ENCODE measurements at places on chromosomes 4 and X. TPM values are rescaled to one million over a fixed set of nuclear protein-coding genes. Genes with fewer than 3 reads are reported as not detected.

GRCh38 chr4:6115342-6115741 lies 85.0 kb downstream of the JAKMIP1 start:
- no peaks in the 10 kb centered on the region for H3K4me1 ChIP-seq
- H3K36me3 ChIP-seq = no peaks in the 10 kb centered on the region
- H3K4me3 ChIP-seq = no peak overlapping the region

VSIG4 gene
- 23.6 TPM for total RNA-seq

- no peak overlapping the region for H3K4me3 ChIP-seq
- H3K27me3 ChIP-seq = no peaks in the 10 kb centered on the region
- no peak overlapping the region for H3K27ac ChIP-seq
- H3K36me3 ChIP-seq = no peaks in the 10 kb centered on the region
Measured at GRCh38 chr4:86919561-86920223, 15.1 kb upstream of the AFF1 start.

- no peak for DNase-seq
- H3K27me3 ChIP-seq = no peaks in the 10 kb centered on the region
- H3K4me1 ChIP-seq = no peaks in the 10 kb centered on the region
- no peaks in the 10 kb centered on the region for H3K36me3 ChIP-seq
- H3K4me3 ChIP-seq = no peak overlapping the region
Measured at GRCh38 chrX:45428831-45429230, 228.2 kb upstream of the DIPK2B start.

TMSB15B gene
- 1.00 TPM for total RNA-seq

GRCh38 chr4:72966652-72967051 lies 102.9 kb downstream of the COX18 start:
- no peak for DNase-seq
- H3K4me3 ChIP-seq = no peak overlapping the region
- no peaks in the 10 kb centered on the region for H3K27me3 ChIP-seq
- no peaks in the 10 kb centered on the region for H3K36me3 ChIP-seq

RAB9B gene
- 7.6 TPM for total RNA-seq

DNA sequence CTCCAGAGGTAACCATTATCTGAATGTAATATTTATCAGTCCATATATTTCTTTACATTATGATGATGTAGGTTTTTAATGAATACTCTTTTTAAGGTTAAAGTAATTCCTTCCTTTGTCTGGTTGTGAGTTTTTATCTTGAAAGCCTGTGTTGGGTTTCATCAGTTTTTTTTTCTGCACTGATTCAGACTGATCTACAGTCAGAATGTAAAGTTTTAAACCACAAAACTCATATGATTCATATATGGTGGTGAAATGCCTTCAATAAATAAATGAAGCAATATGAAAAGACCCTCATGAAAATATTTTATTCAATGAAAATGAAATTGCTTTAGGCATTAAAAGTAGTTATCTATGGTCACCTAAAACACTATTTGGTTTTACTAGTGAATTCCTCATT lies 47.1 kb downstream of the SORBS2 start:
- no peaks in the 10 kb centered on the region for H3K36me3 ChIP-seq
- no peak for DNase-seq
- no peaks in the 10 kb centered on the region for H3K27me3 ChIP-seq
- H3K4me3 ChIP-seq = no peak overlapping the region
- no peak overlapping the region for H3K27ac ChIP-seq

DNA sequence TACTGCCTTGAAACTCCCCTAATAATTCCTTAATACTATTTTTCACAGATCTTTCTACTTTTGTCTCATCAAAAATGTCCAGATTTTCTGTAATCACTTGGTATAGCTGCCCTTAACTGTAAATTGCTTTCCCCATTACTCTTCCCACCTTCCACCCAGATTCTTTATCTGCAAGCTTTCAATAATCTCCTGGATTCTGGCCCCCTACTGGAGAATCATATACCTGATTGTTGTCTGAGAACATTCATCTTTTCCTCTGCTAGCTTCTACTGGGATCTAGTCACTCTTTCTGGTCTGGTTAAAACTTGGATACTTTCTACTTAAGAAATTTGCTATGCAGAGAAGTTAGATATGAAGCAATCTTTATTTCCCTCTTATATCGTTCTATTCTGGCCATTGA lies 552.6 kb downstream of the PCDH19 start:
- H3K36me3 ChIP-seq = no peaks in the 10 kb centered on the region
- no peak for DNase-seq
- no peaks in the 10 kb centered on the region for H3K4me1 ChIP-seq
- no peaks in the 10 kb centered on the region for H3K27me3 ChIP-seq
- no peak overlapping the region for H3K4me3 ChIP-seq

DNA sequence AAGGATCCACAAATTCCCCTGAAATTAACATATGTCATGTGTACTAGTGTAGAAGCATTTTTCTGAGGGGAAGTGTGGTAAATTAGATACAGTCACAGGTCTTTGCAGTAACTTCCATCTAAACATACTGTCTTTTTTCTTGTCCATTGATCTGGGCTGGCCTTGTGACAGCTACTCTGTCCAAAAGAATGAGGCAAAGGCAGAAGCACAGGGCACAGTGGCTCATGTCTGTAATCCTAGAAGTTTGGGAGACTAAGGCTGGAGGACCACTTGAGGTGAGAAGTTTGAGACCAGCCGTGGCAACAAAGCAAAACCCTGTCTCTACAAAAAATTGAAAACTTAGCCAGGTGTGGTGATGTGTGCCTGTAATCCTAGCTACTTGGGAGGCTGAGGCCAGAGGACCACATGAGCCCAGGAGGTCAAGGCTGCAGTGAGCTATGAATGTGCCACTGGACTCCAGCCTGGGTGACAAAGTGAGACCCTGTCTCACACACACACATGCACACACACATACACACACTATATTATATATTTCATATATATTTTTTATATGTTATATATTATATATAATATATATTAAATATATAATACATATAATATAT lies 47.6 kb downstream of the HAND2 start:
- H3K27ac ChIP-seq = no peak overlapping the region
- no peak for DNase-seq

DNA sequence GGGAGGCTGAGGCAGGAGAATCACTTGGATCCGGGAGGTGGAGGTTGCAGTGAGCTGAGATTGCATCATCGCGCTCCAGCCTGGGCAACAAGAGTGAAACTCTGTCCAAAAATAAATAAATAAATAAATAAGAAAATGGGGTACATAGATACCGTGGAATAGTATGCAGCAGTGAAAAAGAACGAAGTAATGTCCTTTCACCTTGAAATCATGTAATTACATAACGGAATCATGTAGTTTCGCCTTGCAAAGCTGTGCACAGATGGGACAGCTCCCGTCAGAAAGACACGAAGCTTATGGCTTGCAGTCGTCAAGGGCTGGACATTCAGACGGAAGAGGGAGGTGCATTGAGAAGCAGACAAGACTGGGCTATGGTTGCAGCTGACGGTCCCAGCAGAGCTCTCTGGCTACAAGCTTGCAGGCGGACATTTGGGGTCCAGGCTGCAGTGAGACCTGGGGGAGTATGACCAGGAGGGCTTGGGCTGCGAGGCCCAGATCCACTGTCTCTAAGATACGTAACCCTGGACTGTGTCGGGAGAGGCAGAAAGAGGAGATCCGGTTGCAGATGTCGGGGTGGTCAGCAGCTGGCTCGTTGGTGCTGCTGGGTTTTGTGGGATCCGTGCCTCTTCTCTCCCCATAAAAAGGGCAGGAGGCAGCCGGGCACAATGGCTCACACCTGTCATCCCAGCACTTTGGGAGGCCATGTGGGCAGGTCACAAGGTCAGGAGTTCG lies 6.2 kb upstream of the P2RY8 start:
- H3K4me3 ChIP-seq = no peak overlapping the region
- no peaks in the 10 kb centered on the region for H3K4me1 ChIP-seq
- DNase-seq = no peak
- H3K27me3 ChIP-seq = no peaks in the 10 kb centered on the region

DNA sequence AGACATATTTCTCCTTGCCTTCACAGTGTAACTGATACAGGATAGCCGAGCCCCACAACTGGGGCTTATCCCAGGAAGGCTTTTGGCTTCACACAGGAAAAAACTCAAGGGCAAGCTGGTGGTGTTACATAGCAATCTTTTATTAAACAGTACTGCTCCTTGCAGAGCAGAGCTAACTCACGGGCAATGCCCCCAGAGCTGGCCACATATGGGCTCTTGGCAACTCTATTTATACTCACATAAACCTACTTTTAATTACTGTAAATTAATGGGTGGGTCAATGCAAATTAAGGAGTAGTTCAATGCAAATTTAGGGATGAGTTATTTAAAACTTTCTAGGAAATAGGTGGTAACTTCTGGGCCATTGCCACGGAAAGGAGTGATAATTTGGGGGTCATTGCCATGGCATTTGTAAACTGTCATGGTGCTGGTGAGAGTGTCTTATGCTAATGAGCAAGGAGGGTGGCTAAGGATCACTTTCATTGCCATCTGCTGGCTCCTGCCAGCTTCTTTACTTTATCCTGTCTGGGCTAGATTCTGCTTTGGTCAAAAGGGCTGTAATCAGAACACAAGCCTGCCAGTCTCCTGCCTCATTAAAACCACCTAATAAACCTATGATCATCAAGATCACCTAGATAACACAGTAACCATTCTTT lies 288.8 kb downstream of the CENPC start:
- H3K27ac ChIP-seq = no peak overlapping the region
- H3K36me3 ChIP-seq = no peaks in the 10 kb centered on the region
- no peak overlapping the region for H3K4me3 ChIP-seq
- DNase-seq = no peak
- H3K27me3 ChIP-seq = no peaks in the 10 kb centered on the region

DNA sequence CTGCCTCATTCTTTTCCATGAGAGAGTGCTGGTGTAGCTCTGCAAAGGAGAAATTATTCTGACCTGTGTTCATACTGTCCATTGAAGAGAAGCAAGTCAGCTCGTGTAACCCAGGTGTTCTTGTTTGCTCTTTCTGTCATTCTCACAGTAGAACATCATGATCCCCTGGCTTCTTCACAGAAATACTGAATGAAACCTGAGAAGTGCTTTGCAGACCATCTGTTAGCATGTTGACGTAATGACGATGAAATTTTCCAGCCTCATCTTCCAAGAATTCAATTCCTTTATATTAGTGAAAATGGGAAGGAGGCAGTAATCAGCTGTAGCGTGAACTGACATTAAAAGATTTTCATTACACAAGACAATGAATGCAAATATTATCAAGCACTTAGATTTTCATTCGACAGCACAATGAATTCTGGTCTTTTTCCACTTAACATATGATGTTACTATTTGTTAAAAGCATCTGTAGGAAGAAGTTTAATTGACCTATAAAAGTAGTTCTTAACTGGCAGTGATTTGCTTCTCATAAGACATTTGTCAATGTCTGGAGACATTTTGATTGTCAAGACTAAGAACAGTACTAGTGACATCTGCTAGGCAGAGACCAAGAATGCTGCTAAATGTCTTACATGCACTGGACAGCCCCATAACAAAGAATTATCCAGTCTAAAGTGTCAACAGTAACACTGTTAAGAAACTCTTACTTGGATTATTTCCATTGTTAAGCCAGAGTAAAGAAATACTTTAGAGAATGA lies 246.3 kb downstream of the BANK1 start:
- H3K27ac ChIP-seq = no peak overlapping the region
- H3K27me3 ChIP-seq = no peaks in the 10 kb centered on the region
- no peak overlapping the region for H3K4me3 ChIP-seq
- H3K4me1 ChIP-seq = no peaks in the 10 kb centered on the region
- DNase-seq = no peak

CCSER1 gene
- total RNA-seq = 9.8 TPM

- no peaks in the 10 kb centered on the region for H3K27me3 ChIP-seq
- no peaks in the 10 kb centered on the region for H3K36me3 ChIP-seq
Measured at GRCh38 chrX:108221301-108221864, 129.8 kb downstream of the ATG4A start.

TASL gene
- total RNA-seq = 0.40 TPM

DNA sequence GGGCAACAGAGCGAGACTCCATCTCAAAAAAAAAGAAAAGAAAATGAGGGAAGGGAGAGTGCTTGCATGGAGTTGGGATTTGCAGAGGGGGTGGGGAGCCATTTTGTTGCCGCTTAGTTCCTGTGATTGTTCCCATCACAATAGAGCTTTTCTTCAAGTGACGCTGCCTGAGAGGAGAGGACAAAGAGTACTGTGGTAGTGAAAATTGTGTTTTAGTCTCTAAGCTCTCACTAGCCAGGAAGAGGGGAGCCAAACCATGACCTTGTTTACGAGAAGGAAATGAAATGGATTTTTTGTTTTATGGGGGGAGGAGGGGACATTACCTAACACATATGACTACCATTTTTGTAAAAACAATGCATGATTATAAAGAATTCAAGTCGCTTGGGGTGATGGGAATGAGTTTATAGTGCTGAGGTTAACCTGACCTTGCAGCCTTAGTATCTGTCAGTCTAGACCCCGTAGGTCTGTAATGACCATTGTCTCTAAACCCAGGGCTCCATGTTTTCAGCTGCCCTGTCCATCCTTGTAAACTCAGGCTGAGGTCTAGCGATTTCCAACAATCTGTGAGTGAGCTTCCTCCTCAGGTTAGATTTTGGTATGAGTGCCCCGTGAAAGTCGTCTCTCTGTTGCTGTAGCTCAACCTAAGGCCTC lies 18.8 kb downstream of the SRD5A3 start:
- H3K4me3 ChIP-seq = no peak overlapping the region
- H3K27me3 ChIP-seq = no peaks in the 10 kb centered on the region
- H3K36me3 ChIP-seq = peaks cover 16% of the 10 kb centered on the region
- H3K4me1 ChIP-seq = peaks cover 3% of the 10 kb centered on the region

TSPAN5 gene
- 5.6 TPM for total RNA-seq

- peaks cover 45% of the 10 kb centered on the region for H3K4me1 ChIP-seq
- H3K4me3 ChIP-seq = no peak overlapping the region
- no peaks in the 10 kb centered on the region for H3K36me3 ChIP-seq
- no peaks in the 10 kb centered on the region for H3K27me3 ChIP-seq
- no peak overlapping the region for H3K27ac ChIP-seq
Measured at GRCh38 chrX:69015156-69015555, 150.1 kb downstream of the PJA1 start.

DNA sequence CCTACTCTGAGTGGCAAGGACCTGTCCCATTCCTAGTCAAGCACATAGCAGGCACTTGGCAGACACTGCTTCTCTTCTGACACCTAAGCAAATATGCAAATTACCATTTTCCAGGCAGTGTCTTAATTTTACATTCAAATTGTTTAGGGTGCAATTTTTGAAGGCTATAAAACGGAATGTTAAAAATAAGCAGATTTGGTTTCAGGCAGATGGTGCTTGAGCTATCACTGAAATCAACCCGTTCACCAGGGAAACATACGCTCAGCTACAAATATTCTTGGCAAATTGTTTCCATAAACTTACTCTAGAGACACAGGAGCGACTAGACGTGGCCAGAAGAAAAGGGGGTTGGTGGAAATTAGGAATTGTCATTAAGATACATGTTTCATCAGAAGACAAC lies 45.7 kb downstream of the BEND2 start:
- no peak for DNase-seq
- no peak overlapping the region for H3K27ac ChIP-seq
- H3K4me3 ChIP-seq = no peak overlapping the region
- no peaks in the 10 kb centered on the region for H3K36me3 ChIP-seq

DNA sequence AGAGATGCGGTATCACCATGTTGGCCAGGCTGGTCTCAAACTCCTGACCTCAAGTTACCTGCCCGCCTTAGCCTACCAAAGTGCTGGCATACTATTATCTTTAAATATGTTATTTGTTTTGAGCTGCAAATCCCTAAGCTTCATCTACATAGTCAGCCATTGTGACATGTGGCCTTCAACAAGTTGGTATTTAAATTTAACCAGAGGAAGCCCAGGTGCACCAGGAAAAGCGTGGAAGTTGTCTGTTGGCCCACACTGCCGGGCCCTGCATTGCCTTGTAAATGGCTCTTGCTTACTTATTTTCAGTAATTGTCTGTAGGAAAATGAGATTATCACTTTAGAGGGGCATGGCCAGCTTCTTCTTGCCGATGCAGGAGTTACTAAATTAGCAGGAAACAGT lies 6.0 kb downstream of the WWC2 start:
- no peak for DNase-seq
- H3K36me3 ChIP-seq = no peaks in the 10 kb centered on the region
- H3K27ac ChIP-seq = no peak overlapping the region
- no peak overlapping the region for H3K4me3 ChIP-seq

Measured in heart left ventricle (tissue), 16 donors.